ENCODE measurements at places on chromosomes 4 and X.

DNA sequence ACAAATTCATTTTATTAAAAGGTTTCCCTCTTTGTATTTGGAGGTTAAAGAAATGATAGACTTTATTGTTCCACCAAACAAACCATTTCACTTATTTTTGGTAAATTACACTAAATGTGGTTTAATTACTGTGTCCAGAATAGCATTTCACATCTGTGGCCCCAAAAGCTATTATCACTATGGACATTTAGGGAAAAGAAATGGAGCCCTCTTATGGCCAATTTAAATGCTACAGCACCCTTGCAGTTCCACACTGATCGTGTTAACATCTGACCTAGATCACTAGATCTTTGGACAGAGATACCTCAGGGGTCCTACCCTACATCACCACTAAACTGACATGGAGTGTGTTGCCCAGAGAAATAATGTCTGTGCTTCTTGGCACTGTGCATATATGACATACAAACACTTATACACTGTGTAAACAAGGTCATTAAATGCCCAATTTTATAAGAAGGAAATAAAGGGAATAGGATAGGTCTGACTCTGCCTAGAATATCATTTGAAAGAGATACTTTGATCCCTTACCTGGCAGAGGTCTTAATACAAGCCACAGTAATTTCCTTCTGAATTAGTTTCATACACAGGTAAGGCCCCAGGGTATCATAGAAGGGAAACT is 163.9 kb downstream of the KDR start:
- DNase-seq, result no peak

DNA sequence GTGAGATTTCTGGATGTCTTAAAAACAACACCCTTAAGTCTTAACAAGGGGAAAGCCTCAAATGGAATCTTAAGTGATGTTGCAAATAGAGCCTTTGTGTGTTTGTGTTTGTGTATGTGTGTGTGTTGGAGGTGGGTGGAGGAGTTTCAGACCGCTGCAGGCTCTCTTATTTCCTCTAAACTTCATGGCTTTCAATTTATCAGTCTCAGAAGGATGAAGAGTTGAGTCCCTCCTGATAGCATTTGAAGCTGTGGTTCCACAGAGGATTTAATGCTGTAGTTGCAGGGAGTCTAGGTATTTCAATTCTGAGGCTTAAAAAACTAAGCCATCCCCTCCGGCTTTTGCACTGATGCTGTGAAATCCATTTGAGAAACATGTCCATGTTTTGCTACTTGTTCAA is 4.3 kb upstream of the AGA start:
- DNase-seq, result no peak

- DNase-seq, result no peak
These were observed 13.8 kb downstream of the CYP4V2 start for GRCh38 chr4:186205156-186205555.

DNA sequence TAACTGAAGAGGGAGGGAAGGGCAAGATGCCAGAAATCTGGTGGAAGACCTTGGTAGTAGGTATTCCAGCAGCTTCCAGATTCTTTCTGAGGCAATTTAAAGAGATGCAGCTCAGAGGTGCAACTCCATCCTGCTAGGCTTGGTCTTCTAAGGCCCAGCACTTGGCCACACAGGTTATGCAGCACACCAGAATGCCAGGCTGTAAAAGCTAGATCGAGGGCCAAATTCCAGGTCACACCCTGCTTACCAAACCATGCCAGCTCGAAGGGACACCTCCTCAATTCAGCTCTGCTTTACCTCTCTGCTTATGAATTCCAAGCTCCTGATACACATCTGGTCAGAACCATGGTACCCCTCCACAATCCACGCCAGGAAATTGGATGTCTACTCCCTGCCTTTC is 19.8 kb upstream of the ATXN3L start:
- DNase-seq, result no peak

DNA sequence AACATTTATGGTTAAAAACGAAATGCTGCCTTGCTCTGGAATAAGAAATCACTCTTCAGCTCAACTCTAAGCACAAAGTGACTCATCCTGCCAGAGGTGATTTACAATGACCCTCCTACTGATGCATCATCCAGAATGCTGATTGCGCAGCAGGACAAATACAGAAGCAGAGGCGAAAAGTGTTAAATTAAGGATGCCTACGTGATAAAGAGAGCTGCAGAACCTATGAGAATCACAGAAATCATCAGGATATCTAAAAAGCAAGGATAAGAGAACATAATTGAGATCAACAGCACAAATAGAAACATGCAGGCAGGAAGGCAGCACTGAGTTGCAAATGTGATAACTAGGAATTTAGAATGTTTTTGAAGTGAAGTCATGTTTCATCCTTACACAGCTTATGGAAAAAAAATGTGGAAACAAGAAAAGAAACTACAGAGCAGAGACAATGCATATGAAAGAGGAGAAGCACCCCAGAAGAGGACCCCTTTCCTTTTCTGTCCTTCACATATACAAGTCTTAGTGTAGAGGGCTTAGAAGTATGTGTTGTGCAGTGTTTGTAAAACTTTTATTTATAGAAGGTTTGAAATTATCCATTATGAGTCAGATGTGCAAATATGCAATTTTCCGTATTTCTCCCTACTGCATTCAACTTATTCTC is 188.4 kb downstream of the SLC7A11 start:
- DNase-seq, result peak; percentile 85

Data from trophoblast cell (in vitro differentiated cells and primary cell).